ENCODE measurements at places on chromosomes 3 and 15. TPM values are rescaled to one million over a fixed set of nuclear protein-coding genes. Genes with fewer than 3 reads are reported as not detected.

DNA sequence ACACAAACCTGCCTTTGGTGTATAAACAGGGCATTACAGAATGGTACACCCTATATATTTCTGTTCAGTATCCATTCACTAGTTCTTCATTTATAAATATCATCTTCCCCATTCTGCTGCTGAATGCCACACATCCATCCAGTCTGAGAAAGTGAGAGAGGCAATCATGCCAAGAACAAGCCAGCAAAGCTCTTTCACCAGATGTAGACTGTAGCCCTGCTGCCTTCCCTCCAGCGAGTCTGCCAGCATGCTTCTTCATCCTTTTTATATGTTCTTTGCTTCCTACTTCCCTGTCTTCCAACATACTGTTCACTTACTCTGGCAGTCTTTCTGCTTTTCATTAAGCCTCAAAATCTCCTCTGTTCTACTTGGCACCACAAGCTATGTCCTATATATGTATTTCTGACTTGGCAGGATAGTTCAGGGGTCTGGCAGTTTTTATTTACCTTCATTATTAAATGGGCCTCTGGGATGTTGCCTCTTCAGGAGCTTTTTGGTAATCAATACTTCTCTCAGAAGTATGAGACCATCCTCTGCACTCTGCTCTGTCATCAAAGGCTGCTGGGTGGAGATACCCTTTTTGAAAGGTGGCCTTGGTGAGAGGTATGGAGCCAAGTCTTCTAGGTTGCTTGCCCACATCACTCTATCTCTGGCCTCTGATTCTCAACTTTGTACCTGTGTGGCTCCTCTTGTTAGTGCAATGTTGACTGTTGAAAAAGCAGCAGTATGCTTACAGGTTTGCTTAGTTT lies 48.6 kb downstream of the CHP1 start:
- DNase-seq, result no peak
- H3K4me3 ChIP-seq, result no peak overlapping the region
- no peak overlapping the region for H3K27ac ChIP-seq

- H3K4me3 ChIP-seq, result no peak overlapping the region
- DNase-seq, result no peak
- H3K36me3 ChIP-seq, result no peaks in the 10 kb centered on the region
- peaks cover 15% of the 10 kb centered on the region for H3K4me1 ChIP-seq
Measured at GRCh38 chr3:36957862-36958686, 13.2 kb upstream of the TRANK1 start.

FBXW12 gene
- total RNA-seq, result not detected

GRCh38 chr15:99656205-99656604 lies 77.0 kb downstream of the LYSMD4 start:
- no peak for DNase-seq
- H3K27ac ChIP-seq, result no peak overlapping the region
- peaks cover 8% of the 10 kb centered on the region for H3K36me3 ChIP-seq
- H3K27me3 ChIP-seq, result no peaks in the 10 kb centered on the region
- H3K4me3 ChIP-seq, result no peak overlapping the region

DNA sequence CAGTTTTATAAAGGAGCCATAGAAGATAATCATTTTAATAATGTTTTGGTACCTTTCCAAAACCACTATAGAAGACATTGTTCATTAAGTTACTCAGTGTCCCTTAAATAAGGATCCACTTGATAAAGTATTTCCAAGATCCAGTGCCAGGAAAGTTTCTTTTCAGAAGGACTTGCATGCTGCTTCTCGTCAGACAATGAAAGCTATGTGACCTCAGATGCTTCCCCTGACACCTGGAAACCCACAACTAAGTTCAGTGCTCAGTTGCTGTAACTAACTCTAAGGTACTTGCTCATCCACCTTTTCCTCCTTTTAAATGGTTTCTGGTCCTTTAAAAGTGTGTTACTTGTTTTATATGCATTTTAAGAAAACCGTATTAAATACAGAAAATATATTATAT lies 7.3 kb downstream of the SSR3 start:
- no peak for DNase-seq
- H3K27me3 ChIP-seq, result no peaks in the 10 kb centered on the region
- H3K36me3 ChIP-seq, result peaks cover 98% of the 10 kb centered on the region
- H3K4me3 ChIP-seq, result no peak overlapping the region
- H3K4me1 ChIP-seq, result peaks cover 30% of the 10 kb centered on the region

DNA sequence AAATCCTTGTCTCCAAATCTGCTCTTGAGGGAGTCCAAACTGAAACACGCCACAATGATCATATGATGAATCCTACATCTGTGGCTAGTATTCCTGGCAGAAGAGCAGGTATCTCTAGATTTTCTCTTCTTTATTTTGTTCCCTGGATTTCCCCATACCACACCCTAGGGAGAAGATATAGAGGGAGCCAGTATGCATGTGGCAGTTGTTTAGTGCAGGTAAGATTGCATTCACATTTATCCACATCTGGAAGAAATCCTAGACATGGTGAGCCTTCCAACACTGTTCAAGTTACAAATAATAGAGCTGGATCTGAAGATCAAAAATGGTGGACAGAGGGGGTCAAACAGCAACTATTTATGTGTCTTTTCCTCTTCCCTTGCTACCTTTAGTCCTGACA lies 316.7 kb downstream of the ZNF385D start:
- H3K27me3 ChIP-seq, result no peaks in the 10 kb centered on the region
- no peaks in the 10 kb centered on the region for H3K36me3 ChIP-seq
- no peak for DNase-seq
- H3K4me3 ChIP-seq, result no peak overlapping the region

Data from left lung (tissue), 14 donors.